ENCODE measurements at places on chromosomes 7 and 10.

GRCh38 chr10:110502851-110503301, 5.2 kb downstream of the DUSP5 start:
- no peak for DNase-seq

- no peak for DNase-seq
These were observed 123.3 kb downstream of the PTPN20 start for GRCh38 chr10:47034441-47035051.

GRCh38 chr7:139870380-139870779, 41.3 kb downstream of the TBXAS1 start:
- DNase-seq, result no peak

DNA sequence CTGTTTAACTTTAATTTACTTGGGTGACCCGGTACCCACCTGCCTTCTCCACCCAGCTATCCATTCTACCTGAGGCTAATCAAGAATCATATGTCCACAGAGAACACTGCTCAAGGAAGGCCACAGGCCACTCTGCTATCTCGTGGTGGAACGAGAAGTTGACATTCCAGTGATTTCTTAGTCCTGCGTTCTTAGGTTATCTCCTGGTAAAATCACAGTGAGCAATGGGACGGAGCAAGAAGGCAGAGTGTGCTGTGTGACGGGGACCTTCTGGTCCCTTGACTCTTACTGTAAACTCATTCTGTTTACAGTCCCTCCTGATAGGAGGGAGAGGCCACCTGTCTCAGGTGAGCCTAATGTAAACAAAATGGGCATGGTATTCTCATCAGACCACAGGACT, 256.6 kb downstream of the TNS3 start:
- DNase-seq, result no peak

- peak; percentile 90 for DNase-seq
These were observed 45.4 kb upstream of the MBL2 start for GRCh38 chr10:52818019-52818418.

DNA sequence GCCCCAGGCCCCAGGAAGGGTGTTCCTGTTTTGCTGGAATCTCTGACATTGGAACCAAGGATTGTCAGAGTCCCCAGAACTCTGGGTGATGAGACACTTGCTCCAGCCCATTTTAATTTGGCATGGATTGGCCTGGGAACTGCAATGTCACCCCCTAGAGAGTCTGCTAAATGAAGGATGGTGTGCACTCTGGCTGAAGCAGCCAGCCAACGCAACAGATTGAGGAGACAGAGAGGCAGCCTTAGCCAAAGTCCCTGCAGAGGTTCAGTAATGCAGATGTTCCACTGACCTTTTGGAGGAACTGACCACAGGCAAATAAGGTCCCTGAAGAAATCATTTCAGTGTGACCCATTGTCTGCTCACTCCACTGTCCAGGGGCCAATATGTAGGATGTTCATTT, 13.4 kb downstream of the LRRC18 start:
- no peak for DNase-seq

DNA sequence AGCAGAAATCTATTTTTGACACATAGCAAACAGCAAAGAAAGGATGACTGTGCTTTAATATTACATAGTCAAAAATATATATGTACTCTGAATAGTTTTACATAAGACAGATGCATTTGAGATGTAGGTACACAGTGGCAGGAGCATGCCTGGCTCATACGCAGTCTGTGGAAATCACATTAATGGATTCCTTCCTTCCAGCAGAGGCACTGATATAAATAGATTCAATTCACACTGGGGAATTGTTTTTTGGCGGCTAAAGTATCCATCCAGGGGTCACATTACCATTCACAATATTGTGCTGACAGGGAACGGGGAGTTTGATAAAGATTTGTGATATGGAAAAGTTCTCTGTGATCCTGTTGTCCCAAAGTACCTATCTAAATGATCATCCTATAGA, 72.5 kb upstream of the AGR3 start:
- no peak for DNase-seq

DNA sequence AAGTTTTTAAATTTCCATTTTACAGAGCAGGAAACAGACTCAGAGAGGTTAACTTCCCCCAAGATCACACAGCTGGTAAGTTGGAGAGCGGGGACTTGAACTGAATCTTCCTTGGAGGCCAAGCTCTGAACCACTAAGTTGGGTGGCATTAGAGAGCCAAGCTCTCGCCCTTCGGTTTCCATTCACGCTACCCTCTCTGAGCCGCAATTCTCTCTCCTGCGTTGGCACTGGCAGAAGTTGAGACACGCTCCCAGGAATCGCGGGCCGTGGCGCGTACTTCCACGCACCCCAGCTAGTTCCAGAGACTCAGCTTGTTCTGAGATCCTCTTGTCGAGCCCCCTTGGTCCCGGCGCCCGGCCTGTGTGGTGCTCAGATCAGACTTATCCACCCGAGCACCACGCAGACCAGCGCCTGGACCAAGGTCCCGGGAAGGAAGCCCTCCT, 29.3 kb upstream of the VAX1 start:
- DNase-seq, result no peak

DNA sequence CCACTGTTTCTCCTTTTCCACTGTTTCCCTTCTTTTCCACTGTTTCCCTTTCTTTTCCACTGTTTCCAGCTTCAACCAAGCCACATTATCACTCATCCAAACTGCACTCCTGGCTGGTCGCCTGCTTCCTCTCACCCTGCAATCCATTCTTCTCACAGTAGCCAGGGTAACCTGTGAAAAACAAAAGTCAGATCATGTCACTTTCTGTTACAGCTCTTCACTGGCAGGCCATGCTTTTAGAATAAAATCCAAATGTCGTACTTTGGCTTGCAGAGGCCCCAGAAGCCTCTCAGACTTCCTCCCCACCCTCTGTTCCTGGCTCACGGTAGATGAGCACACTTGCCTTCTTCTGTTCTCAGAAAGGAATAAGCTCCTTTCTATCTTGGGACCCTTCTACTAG, 33.9 kb downstream of the STARD3NL start:
- no peak for DNase-seq

DNA sequence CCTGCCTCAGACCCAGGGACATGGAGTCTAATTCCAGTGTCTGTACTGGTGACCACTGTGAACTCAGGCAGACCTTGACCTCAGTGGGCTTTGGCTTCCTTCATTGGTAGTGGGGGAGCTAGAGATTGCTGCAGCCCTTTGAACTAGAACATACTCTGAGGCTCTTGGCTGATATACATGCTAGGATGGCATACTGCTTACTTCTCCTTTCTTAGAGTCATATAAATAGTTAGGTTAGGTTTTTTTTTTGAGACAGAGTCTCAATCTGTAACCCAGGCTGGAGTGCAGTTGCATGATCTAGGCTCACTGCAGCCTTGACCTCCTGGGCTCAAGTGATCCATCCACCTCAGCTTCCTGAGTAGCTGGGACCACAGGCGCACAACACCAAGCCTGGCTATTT, 49.7 kb downstream of the TMEM178B start:
- no peak for DNase-seq

- no peak for DNase-seq
These were observed 18.2 kb downstream of the GPR141 start for GRCh38 chr7:37701769-37702168.

GRCh38 chr10:14667781-14668180, 106.9 kb downstream of the FAM107B start:
- no peak for DNase-seq

GRCh38 chr7:128122576-128123290, 91.5 kb upstream of the LRRC4 start:
- no peak for DNase-seq

- no peak for DNase-seq
These were observed 181.9 kb upstream of the PRSS58 start for GRCh38 chr7:142439739-142440138.

DNA sequence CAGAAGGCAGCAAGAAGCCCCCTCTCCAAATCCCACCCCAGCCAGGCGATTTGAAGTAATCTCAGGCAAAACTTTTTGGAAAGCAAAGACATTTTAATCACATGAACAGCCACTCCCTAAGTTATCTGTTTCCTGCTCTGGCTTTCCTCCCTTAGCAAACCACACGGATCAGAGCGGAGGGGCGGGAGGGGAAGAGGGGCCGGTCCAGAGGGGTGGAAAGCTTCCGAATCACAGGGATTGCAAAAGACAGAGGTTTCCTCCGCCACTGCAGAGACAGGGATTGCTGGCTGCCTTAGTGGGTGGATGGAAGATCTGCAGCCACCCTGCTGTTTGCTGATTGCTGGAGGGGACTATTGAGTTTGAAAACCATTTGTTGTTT, 41.2 kb downstream of the ZCCHC24 start:
- DNase-seq, result peak; percentile 41

DNA sequence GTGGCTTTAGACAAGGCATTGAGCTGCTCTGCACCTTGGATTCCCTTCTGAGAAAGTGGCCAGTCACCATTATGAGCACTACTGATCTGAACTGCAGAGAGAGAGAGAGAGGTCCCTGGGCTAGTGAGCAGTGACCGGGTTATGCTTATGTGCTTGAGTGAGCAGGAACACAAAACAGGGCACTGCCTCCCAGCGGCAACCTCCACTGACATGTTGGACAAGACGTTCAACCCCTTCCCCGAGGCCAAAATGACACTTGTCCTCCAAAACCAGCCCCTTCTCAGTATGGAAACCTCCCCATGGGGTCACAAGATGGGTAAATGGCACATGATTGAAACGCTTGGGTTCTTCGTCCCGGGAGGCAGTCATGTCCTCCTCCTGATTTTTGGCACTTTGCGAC, 339.4 kb upstream of the ZMIZ1 start:
- DNase-seq, result no peak

DNA sequence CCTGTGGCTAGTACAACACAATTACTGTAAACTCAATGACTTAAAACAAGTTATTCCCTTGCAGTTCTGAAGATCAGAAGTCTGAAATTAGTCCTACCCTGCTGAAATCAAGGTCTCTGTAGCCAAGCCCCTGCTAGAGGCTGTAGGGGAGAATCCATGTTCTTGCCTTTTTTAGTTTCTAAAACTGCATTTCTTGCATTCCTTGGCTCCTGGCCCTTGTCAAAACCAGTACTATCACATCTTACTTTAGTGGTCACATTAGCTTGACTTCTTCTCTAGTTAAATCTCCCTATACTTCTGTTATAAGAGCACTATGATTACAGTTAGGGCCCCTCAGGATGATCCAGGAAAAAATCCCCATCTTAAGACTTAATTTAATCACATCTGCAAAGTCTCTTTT, 567.0 kb downstream of the GFRA1 start:
- peak; percentile 43 for DNase-seq

GRCh38 chr7:19327018-19327417, 181.8 kb upstream of the FERD3L start:
- no peak for DNase-seq

GRCh38 chr7:25567430-25567829, 339.1 kb upstream of the NPVF start:
- DNase-seq, result no peak

DNA sequence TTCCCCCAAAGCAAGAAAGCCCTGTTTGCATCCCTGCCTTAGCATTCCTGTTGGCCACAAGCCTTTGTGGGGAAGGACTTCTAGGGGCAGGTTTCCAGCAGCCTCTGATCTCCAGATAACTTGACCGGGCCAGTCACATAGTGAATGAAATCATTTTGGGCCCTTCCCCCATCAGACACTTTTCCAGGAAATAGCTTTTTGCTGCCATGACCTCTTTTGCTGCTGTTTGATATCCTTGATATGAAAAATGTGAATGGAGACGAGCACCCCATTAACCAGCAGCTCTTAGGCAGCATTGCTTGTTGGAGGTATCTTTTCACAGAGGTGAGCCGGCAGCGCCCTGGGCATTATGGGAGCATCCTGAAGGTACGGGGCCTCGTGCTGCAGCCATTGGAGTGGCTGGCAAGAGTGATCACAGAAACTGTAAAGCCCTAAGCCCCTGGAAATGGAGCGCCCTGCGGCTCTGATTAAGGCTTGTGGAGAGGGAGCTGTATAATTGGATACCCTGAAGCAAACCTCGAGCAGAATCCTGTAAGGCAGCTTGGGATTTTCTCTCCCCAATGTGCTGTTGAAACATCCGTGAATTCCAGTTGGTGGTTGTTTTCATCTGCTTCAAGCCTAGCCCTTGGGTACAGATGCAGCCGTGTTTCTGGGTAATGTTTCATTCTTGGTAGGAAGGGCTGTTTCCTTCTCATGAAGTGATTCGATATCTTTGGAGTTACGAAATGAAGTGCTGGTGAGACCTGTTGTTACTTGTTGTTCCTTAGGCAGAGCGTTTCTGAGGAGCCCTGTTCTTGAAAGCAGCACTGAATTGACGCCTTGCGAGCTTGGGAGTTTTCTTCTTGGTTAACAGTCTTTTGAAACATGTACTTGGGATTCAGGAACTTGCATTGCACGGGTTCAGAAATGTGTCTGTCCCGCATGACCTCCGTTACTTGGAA, 179.0 kb downstream of the PTEN start:
- peak; percentile 32 for DNase-seq

- no peak for DNase-seq
These were observed 277.4 kb downstream of the ARL4A start for GRCh38 chr7:12964836-12965235.

DNA sequence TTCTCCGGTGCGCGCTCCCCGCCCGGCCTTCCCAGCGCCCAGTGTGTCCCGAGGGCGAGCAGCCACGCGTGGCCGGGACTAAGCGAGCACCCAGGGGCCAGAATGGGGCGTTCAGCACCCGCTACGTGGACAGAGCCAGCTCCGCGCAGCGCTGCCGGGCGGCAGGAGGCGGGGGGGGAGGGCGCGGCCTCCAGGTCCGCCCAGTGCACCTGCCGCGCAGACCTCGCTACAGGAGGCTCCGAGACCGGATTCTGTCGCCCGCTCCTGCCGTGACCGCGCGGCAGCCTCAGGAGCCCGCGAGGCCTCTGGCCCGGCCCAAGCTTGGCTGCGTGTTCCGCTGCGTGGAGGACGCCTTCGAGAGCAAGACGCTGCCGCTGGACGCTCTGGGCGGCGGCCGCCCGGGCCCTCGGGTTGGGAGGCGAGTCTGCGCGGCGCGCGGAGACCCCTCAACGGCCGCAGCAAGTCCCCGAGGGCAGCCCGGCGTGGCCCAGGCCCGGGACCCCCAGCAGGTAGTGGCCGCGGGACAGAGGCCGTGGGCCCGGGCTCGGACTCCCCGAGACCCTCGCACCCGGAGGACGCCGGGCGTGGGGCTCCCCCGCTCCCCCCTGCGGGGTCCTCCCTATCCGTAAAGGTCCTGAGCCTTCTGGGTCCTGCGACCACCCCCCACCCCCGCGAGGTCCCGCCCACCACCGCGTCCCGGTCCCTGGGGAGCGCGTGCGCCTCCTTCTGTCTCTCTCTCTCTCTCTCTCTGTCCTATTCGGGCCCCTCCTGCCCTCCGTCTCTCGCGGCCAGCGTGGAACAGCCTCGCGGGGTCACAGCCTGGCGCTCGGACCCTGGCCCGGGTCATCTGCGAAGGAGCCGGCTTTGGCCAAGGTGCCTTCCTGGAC, 904 bp upstream of the DPYSL4 start:
- DNase-seq, result peak; percentile 76

DNA sequence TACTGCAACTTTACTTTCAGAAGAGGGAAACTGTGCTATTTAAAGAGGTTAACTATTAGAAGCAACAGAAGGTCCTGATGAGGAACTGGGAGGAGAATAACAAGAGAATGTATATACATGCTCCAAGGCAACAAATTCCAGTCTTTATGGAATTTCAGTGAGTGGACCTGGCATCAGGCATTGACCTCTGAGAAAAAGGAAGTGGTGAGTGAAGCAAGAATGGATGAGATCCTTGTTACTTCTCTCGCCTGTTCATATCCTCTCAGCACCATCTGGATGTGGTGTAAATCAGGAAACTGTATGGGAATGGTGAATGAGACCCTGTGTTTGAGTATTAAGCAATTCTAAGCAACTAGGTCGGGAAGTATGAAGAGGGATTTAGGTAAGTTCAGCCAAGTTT, 30.3 kb upstream of the KBTBD2 start:
- no peak for DNase-seq

Measured in GM23338 (cell line).